ENCODE measurements at places on chromosomes 11 and 22.

DNA sequence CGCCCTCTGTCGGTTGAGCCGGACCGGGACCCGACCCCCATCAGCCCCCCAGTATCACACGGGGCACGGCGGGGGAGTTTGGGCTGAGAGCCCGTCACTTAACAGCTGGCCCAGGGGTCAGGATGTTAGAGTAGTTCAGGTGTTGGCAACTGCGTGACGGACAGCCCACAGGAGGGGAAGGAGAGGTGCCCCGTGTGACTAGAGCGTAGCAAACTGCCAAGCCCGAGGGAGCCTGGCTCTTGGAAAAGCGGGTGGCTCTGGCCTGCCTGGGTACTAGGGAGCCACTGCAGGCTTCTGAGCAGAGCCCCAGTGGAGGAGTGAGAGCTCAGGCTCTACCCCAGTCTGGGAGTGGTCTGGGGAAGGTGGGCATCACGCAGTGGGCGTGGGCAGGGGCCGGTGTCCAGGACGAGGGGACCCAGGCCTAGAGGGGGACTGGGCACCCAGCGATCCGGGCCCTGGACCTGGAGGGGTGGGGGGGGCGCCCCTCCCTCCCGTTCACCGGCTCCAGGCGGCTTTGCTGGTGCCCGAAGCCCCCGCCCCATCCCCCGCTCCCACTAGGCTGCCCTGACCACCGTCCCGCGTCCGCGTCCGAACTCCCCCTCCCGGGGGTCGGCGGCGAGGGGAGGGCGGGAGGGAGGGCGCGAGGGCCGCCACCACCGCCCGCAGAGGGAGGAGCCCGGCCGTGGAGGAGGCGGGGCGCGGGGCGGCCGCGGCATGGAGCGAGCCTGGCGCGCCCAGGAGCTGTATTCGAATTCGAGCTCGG is 24.4 kb downstream of the SHANK3 start:
- DNase-seq: peak; percentile 29

GRCh38 chr11:118060869-118061268 is 16.0 kb upstream of the TMPRSS4 start:
- no peak for DNase-seq

DNA sequence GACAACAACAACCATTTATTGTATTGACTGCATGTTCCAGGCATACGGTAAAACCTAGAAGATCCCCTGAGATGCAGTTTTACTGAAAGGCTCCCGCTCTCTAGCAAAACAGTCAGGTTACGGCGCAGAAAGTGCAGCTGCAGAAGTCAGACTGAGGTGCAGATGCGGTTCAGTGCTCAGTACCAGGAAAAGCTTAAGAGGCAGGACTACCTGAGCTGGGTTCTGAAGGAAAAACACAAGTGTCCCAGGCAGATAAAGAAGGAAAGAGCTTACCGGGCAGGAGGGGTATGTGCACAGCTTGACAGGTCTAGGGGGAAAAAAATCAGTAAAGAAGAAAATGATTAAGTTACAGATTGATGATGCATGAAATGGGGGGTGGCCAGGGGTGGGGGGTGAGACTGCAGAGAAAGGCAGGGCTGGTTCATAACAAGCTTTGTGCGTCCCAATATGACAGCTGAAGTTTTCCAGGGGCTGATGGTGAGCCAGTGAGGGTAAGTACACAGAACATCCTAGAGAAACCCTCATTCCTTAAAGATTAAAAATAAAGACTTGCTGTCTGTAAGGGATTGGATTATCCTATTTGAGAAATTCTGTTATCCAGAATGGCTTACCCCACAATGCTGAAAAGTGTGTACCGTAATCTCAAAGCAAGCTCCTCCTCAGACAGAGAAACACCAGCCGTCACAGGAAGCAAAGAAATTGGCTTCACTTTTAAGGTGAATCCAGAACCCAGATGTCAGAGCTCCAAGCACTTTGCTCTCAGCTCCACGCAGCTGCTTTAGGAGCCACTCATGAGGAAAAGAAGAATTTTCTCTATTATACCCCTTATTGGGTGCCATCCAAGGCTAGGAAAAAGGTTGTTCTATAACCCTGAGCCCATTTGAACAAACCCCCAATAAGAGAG is 11.9 kb downstream of the LARGE1 start:
- no peak for DNase-seq

DNA sequence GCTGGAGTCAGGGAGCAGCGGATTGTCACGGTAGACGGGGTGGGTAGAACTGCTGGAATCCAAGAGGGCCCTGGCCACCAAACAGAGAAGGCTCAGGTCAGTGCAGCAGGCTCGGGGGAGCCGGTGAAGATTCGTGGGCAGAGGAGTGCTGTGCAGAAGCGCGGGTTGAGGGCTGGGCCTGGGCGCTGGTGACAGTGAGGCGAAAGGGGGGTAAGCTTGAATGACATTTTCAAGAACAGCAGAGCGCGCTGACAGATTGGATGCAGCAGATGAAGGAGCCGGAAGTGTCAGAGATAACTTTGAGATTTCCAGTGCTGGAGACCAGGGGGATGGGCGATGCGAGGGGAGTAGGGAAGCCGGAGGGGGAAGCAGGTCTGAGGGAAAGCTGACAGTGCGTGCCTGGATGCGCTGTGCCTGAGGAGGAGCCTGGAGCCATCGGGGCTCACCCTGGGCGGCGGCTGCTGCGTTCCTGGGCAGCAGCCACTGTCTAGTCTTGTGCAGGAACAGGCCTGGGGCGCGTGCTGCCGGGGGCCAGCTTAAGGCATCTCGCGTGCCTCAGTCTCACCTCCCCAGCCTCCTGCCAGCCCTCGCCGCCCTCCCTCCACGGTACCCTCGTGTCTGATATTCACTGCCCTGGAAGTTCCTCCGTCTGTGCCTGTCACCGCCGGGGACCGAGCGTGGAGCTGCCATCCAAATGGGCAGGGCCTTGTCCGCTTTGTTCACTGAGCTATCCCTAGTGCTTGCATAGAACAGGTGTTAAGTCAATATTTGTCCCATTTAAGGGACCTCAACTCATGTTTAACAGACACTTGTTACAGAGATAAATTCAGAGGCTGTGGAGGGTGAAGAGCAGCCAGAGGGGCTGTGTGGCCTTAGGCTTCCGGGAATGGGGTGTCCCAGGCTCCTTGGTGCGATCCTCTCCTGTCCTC is 5.2 kb downstream of the GRIK4 start:
- DNase-seq: no peak

- no peak for DNase-seq
Measured at GRCh38 chr11:108859510-108859909, 194.6 kb downstream of the DDX10 start.

DNA sequence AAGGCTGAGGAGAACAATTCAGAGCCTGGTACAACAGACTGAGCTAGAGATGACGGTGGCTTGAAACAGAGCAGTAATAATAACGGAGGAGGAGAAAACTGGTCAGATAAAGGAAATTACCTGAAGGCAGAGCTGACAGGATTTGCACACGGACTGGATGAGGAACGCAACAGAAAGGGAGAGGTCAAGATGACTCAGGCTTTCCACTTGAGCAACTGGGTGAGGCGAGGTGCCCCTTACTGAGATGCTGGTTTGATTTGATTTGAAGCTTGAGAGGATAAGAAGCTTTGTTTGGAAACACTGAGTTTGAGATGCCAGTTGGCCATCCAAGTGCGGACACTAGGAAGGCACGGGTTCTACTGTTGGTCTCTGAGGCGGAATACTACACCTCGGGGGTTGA is 35.4 kb upstream of the NRIP3 start:
- DNase-seq: no peak

DNA sequence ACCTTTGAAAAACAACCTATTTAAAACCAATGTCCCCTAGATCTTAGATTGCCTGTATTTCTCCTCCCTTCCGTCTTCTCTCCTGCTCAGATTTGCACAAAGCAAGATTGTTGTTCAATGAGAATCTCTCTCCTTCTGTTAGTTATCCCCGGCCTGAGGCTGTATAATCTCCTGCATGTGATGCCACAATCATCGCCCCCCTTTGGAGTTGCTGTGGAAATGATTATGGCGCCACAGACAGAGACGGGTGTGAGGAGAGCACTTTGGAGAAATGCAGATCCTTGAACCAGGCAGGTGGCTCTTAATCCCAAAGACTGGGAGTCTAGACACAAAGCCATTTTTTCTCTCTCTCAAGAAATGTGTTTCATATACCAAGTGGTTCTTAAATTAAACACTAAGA is 941.3 kb downstream of the OPCML start:
- no peak for DNase-seq

GRCh38 chr22:39727541-39727940 is 157.0 kb downstream of the CACNA1I start:
- DNase-seq: no peak

- no peak for DNase-seq
Measured at GRCh38 chr11:69852056-69852455, 32.8 kb upstream of the FGF3 start.

DNA sequence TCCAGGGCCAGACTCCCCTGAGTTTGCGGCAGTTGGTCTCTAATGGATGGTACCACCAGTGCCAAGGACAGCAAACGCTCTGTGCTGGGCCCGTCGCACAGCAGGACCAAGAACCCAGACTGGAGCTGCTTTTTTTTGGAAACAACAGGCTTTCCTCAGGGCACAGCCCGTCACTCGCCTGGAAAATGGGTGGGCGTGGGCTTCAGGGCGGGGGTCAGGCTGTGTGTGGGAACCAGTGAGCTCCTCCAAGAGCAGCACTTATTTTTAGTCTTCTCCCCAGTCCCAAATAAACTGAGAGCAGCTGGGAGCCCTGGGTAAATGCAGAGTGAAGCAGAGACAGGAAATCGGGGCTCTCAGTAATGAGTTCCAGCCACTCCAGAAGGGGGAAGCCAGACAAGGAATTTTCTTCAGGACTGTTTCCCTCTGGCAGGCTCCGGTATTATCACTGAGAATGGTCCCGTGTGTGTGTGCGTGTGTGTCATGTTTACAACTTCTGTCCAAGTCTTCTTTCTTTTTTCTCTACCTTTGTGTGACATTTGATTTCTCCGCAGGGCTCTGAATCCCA is 63.0 kb downstream of the PPFIBP2 start:
- no peak for DNase-seq

GRCh38 chr22:42990131-42990838 is 24.7 kb downstream of the PACSIN2 start:
- DNase-seq: no peak

DNA sequence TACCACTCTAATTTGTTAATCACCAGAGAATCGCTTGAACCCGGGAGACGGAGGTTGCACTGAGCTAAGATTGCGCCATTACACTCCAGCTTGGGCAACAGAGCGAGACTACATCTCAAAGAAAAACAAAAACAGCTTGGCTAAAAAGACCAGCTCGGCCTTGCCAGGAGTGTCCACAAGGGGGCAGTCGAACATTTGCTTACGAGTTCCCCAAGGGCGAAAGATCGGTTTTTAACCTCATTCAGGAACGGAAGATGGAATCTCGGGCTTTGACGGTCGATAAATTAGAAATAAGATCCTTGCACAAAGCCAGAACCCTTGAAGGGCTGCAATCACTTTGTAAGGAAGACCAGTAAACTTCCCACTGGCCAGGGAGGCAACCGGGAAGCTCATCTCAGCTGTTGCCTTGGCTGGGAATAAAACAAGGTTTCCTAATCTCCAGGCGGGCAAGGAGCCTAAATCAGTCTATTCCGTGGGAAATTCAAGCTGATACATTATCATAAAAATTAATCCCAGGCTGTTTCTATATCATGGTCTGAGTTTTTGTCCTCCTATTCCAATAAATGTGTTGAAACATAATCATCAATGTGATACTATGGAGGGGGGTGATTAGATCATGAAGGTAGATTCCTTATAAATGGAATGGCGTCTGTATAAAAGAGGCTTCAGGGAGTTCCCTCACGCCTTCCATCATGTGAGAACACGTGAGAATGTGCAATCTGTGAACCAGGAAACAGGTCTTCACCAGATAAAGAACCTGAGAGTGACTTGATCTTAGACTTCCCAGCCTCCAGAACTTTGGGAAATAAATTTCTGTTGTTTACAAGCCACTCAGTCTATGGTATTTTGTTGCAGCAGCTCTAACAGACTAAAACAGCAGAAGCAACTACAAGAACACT is 14.9 kb upstream of the SLC29A2 start:
- peak; percentile 82 for DNase-seq

GRCh38 chr11:74754507-74755252 is 6.0 kb downstream of the RNF169 start:
- no peak for DNase-seq

GRCh38 chr11:72430741-72431570 is 3.4 kb downstream of the CLPB start:
- peak; percentile 73 for DNase-seq

DNA sequence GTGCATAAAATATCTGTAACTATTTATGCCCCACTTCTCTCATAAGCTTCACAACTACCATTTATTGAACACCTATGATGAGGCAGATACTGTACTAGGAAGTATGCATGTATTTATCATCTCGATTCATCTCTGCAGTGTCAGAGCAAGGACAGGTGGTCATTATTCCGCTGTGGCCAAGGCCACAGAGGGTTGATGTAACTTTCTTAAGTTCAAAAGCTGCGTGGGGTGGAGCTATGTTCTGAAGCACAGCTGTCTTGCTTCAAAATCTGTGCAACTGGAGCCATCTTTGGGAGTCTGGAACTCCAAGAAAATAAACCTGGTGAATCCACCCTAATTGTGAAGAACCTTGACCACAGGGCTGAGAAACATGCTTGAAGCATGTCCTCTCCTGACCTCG is 60.2 kb upstream of the HMGXB4 start:
- no peak for DNase-seq

- no peak for DNase-seq
Measured at GRCh38 chr22:19358195-19358594, 66.7 kb upstream of the CLTCL1 start.

DNA sequence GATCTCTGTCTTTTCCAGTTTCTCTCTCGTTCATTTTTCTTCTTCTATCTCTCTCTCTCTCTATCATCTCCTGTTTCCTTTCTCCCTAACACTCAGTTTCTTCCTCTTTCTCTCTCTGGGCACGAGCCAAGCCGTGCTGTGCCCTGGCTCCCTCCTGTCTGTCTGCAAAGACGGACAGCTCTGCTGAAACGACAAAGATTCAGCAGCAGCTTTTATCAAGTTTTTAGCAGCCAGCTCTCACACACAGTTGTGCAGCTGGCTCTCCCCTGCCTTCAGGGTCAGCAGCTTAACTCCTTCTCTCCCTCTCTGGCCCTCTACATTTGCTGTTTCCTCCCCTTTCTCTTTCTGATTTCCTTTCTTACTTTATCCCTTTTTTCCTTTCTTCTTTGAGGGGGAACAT is 352.0 kb upstream of the MPPED2 start:
- DNase-seq: no peak

DNA sequence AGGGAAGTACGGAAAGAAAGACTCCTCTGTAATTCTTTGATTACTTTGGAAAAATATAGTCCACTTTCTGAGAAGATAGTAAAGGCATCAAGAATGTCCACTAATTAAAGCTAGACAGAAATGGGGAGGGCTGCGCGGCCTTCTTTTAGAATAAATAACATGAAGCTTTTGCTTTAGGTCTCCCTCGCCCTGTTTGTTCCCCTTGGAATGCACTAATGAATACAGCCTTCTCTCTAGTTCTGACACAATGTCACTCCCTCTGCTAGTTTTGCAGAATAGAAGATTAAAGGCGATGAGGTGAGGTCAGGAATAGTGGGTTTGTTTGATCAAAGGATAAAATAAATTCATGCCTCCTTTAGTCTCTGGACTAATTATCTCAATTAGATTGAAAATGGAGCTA is 543.9 kb downstream of the OPCML start:
- DNase-seq: no peak
